ENCODE measurements at places on chromosomes 11 and 22.

DNA sequence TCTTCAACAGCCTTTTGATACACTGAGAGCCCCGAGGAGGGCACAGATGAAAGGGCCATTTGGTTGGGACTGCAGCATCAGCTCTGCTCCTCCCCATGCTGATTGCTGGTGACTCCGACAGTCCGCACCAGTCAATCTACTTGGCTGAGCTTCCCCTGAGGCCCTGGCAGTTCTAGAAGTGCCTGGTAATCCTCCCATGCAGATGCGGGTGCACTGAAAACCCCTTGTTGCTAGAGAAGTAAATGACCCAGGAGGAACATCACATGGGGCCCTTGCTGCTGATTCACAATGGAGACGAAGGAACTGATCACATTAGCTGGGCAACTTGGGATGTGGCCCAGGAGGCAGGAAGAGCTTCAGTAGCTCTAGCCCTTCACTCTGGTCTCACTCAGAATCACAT, 35.2 kb upstream of the RIC3 start:
- DNase-seq, result no peak

- no peak for DNase-seq
Observed at GRCh38 chr11:12099132-12099873, 11.1 kb upstream of the MICAL2 start.

DNA sequence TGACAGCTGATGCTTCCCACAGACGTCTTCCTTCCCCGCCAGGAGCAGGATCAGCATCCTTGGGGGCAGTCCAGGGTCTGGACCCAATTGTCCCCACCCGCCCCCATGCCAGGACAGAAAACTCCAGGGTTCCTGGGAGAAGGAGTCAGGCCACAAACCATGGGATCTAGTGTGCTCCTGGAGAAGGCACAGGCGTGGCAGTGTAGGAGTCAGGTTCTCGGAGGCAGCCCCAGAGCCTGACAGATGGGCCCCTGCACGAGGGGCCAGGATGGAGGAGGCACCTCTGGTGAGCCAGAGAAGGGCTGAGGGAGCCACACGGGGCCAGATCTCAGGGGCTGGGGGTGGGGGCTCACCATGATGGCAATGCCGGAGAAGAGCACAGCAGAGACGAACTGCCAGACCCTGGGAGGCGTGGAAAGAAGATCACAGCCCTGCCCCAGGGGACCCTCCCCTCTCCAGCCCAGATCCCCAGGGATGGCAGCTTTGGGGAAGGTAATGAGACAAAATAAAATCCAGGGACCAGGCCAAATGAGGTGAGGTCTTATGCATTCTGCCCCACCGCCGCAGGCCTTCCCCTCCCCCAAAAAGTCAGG, 13.6 kb downstream of the TP53I11 start:
- no peak for DNase-seq

DNA sequence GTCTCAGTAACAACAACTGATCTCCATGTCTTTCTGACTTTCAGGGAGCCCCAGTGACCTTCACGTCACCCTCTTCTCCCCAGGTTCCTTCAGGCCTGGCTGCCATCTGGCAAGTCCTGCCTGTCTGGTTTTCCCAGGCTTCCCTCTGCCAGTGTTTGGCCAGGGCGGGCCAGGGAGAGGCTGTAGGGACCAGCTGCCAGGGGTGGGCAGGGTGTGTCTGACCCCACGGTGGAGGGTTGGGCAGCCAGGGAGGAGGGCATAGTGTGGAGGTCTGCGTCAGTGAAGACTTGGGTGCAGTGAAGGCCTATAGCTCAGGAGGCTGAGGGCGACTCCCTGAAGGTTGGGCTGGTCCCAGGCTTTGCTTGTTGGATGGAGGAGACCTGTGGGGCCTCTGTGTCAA, 11.9 kb upstream of the MRGPRX2 start:
- no peak for DNase-seq

DNA sequence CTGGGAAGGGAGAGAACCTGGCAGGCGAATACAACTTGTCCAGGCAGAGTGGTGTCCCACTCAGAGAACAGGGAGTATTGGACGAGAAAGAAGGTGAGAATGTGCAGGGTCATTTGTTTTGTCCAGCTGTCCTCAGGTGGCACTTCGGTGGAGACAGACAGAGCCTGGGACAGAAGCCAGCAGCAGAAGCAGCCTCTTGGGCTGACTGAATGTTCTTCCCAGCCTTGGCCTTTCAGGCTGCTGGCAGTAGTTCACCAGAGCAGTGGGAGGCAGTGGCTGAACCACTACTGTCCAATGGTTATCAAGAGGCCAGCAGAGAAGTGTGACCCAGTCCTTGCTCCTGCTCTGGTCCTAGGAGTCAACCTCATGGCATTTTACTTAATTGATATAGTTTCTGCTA, 331.1 kb upstream of the NARS2 start:
- DNase-seq, result no peak

DNA sequence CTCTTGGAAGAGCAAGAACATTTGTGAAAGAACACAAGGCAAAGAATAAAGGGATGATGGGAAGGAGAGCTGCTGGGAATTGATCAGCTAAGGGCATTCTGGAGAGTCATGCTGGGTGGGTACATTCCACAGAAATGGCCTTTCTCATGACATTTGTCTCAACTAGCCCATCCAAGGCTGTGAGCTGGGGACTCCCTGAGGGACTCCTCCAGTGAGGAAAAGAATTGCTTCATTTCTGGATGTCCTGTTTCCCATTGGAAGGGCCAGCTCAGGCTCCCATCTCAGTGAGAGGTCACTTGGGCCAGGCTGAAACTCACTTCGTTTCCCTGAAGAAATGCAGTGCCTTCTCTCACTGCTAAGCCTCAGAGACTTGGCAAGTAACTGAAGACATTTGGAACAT, 106.8 kb downstream of the CD44 start:
- DNase-seq, result no peak

GRCh38 chr22:45638834-45639746, 32.5 kb upstream of the ATXN10 start:
- no peak for DNase-seq

DNA sequence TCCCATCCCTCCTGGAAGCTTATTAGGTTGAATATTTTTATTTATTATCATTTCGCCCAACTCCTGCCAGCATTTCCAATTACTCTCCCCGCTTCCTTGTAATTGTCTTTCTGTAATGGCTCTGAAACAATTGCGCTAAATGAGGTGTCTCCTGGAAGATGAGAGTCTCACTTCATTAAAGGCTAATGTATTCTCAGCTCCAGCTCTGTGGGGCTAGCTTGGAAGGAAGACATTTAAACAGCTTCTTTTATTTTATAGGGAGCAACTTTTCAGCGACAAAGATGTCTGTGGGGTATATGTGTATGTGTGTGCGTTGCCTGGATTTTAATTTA, 86.6 kb downstream of the PKNOX2 start:
- DNase-seq, result no peak

GRCh38 chr22:44906248-44906936, 103.4 kb downstream of the PHF21B start:
- no peak for DNase-seq

DNA sequence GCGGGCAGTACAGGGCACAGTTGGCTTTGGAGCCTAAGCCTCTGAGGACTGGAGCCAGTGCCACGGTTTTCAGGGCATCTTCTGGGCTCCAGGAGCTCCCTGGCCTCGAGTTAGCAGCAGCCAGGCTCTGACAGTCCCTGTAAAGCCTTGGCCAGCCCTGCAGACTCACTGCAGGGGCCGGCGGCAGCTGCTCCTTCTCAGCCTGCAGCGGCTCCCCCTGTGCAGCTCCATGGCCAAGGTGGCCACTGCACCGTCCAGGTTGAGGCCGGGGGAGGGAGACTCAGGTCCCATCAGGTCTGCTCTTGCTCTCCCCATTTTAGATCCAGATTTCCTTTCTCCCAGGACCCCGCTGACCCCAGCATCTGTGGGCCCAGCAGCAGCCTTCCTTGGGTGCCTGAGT, 1461.1 kb downstream of the BRD1 start:
- no peak for DNase-seq

GRCh38 chr11:65606876-65607613, 7.0 kb downstream of the MAP3K11 start:
- DNase-seq, result no peak

DNA sequence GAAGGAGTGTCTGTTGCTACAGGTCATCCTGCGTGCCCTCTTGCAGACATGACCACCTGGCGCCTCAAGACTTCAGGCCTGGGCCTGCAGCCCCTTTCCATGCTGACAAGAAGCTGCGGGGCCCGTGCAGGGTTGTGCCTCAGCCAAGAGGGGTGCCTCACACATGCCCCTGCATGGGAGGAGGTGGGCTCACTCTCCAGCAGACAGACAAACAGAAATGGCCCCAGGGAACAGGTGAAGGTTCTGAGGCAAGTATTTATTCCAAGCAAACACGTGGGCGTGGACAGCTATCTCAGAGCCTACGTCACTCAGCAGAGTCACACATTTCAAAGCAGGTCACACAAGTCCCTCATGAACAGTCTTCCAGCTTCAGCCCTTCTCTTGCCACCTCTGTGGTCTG, 5.9 kb upstream of the SYCE3 start:
- no peak for DNase-seq

GRCh38 chr22:36445158-36445668, 36.2 kb downstream of the TXN2 start:
- DNase-seq, result no peak

DNA sequence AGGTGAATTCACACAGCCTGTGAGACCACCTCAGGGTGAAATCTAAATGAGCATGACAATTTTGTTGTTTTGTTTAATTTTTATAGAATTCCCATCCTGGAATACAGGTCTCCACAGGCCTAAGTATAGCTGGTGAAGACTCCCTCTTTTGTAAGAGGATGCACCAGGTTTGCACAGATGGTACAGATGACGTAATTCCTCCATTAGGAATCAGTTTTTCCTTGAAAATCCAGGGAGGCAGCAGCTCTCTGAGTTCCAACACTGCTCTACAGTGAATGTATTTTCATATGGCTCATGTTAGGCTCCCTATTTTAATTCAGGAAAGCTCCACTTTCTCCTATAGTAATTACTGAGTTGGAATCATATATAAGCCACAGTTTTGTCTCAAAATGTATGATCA, 47.2 kb downstream of the USP28 start:
- no peak for DNase-seq

DNA sequence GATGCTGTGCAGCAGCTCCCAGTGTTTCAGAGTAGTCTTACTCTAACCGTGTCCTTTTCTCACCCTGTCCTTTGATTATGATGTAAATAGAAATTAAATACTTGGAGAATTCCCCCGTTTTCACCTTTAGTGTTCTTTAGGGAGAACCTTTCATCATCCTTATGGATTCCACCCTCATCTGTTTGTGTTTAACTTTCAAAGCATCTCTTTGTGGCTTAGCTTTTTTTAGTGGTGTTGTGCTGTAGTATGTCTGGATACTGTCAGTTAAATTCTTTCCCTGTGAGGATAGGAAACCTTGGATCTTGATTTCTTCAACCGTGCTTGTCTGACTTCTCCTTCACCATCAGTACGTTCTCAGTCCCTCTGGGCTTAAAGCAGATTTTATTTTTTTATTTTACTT, 48.5 kb downstream of the PPP6R3 start:
- no peak for DNase-seq
